ENCODE measurements at places on chromosomes 5 and 9.

DNA sequence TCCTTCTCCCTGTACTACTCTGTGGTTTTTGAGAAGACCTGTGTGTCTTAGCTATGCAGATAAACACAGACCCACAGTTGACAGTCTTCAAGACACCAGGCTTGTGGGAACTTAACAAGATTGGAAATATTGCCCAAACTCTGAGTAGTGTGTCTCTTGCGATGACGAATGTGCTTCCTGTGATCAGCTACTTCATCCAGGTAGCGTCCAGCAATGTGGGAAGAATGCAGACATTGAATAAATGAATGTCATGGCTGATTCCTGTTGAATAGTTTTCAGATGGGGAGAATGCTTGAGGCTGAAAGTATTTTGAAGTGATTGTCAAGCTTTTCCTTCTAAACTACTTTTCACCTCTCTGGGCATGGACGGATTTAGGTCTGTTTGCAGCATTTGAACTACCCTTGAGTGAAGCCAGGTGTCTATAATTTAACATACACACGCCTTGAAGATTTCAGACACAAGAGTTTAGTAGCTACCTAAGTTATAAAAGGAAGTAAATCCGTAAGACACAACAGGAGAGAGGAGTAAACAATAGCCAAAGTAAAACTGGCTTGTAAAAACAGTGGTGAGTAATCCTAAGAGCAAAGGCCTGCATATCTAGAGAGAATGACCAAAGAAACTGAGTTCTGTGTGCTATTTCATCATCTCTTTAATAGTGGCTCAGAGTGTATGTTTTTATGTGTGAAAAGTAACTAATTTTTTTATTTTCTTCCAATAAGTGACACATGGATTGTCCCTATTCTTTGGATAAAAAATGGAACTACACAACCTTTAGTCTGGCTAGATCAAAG, 30.0 kb upstream of the ARL14EPL start:
- DNase-seq: no peak

- no peak for DNase-seq
These were observed 58.1 kb downstream of the CDO1 start for GRCh38 chr5:115758356-115758755.

GRCh38 chr9:120718316-120718715, 4.0 kb upstream of the MEGF9 start:
- DNase-seq: no peak

GRCh38 chr9:121260457-121261106, 7.4 kb upstream of the GSN start:
- DNase-seq: no peak

DNA sequence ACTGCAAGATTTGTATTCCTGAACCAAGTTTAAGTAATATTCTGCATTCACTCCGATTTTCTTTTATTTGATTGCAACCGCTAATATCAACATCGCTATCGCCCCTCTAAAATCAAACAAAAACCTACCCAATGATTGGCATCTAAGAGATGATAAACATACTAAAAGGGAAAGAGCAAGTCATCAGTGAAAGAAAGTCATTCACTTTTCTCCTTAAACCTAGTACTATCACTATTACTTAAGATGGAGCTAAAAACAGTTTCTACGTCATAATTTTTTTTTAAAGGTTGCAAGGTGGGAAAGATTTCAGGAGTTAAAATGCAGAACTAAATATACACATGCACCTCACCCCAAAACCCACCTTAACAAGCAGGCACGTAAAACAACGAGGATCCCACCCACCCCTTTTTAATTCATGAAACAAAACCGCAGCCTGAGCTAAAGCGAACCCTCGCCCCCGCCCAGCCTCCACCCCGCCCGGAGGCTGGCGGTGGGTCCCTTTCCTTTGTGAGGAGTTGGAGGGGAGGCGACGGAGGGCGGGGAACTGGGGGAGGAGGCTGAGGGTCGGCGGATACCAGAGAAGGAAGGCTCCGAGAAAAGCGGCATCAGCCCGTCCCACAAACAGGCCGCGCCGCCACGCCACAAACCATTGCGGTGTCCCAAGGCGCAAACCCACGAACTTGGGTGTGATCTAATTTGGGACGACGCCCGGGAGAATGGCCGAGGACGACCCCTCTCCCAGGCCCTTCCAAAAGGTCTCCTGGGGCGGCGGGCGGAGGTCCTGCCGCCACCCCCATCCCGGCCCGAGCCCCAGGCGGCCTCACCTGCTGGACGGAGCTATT, 861 bp downstream of the UBQLN1 start:
- peak; percentile 70 for DNase-seq

All from H1 (cell line).